Left renal pelvis (tissue), 4 donors: ENCODE measurements at places on chromosomes 4 and X.

GRCh38 chr4:907691-908425, 24.3 kb downstream of the GAK start:
- DNase-seq = no peak

DNA sequence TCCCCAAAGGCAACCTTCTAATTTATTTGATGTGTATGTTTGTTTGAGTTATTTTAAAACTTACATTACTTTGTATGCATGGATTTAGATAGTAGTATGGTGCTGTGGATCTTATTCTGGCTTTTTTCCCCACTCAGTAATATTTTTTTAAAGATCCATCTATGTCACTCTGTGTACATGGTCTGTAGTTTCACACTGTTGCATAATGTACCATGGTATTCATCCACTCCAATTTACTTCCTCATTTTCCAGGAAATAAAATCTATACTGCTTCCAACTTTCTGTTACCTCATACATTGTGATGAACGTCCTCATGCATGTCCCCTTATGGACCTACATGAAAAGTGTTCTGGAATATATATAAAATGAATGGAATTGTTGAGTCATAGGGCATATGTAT, 17.6 kb downstream of the ARMCX2 start:
- DNase-seq = no peak

- no peak for DNase-seq
Observed at GRCh38 chr4:183635741-183636140, 23.2 kb downstream of the RWDD4 start.

GRCh38 chr4:3480528-3481112, 17.5 kb downstream of the DOK7 start:
- DNase-seq = no peak

DNA sequence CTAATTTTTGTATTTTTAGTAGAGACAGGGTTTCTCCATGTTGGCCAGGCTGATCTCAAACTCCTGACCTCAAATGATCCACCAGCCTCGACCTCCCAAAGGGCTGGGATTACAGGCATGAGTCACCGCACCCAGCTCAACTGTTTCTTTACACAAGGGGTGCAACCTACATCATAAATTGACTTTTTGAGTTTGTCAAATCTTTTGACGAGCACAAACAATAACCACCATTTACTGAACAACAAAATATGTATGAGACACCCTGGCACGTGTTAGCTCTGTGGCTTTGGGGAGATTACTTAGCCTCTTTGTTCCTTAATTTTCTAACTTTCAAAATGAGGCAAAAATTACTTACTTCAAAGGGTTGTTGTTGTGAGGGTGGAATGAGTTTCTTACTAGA, 23.5 kb upstream of the SLC34A2 start:
- DNase-seq = no peak

- no peak for DNase-seq
Observed at GRCh38 chr4:101306764-101307615, 40.3 kb downstream of the PPP3CA start.

GRCh38 chrX:45660477-45660876, 459.8 kb upstream of the DIPK2B start:
- no peak for DNase-seq

DNA sequence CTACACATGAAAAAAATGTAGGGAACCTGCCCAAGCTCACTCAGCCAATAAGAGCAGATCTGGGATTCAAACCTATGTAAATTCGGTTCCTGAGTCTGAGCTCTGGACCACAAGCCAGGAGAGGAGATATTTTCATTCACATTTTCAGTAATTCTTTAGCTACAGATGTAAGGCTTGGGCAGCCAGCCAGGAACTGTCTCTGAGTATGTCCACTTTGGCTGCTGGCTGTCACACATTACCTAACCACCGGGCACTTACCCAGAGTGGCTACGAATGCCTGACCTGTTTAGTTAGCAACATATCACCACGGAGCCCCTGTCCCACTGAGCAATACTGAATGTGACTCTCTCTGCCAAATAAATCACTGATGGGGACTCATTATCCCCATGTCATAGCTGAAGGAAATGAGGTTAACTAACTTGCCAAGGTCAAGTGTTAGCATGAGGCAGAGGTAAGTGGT, 15.3 kb downstream of the USP46 start:
- DNase-seq = no peak

GRCh38 chr4:37440501-37440900, 196.0 kb downstream of the NWD2 start:
- no peak for DNase-seq

DNA sequence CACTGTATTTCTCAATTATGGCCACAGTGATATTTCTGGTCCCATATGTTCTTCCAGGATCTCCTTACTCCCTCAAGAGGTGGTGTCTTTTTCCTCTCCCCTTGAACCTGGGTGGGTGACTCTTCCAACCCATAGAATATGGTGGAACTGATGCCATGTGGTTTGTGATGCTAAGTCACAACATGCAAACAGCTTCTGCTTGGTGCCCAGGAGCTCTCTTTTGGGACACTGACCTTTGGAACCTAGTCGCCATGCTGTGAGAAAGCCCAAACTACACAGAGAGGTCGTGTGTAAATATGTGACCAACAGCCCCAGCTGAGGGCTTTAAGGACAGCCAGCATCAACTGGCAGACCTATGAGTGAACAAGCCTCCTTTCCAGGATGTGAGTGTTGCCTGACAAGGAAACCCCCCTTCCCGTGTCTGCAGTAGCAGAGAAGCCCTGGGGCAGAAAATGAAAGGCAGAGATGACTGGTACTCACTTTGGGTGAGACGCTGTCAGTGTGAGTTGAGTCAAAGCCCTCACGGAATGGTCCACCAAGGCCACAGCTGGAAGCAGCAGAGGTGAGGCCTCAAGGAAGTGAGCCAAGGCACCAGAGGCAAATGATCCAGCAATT, 223.4 kb downstream of the BCOR start:
- no peak for DNase-seq

DNA sequence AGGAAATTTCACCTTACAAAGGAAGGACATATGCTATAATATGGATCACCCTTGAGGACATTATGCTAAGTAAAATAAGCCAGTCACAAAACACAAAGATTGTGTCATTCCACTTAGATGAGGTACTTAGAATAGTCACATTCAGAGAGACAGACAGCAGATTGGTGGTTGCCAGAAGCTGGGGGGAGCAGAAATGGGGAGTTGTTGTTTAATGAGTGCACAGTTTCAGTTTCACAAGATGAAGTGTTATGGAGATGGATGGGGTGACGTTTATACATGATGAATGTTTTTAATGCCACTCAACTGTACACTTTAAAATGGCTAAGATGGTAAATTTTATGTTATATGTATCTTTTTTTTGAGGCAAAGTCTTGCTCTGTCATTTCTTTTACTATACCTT, 14.8 kb upstream of the SPON2 start:
- DNase-seq = no peak

DNA sequence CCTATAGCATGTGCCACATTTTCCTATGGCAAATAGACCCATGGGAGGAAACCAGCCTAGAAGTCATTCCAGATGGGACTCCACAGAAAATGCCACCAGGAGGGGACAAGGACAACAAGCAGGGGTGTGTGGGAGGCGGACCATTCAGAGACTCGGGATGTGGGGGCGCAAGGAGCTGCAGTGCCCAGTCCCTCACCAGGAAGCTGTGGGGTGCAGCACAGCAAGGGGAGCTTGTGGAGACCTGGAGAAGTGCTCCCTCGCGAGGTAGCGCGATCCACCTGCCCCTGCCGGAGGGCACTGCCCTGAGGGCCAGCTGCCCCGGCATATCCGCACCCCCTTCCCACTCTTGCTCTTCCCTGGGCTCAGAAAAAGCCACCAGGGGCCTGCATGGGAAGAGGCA, 45.5 kb upstream of the C4orf50 start:
- no peak for DNase-seq

DNA sequence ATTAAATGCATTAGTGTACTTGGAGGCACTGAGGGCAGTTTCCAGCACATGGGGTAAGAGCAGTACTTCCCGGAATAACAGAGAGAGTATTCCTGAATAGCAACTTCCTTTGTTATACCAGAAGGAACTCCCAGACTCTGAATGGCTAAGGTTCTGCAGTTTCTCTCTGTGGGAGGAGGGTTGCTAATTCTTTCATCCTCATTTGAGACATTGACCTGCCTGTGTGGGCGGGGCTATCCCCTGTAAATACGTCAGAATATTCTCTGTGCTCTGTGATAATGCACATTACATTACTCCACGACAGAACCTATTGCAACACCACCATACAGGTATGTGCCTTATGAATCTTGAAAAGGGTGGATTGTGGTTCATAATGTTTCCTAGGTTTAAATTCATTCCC, 52.7 kb downstream of the SPINK2 start:
- DNase-seq = no peak

DNA sequence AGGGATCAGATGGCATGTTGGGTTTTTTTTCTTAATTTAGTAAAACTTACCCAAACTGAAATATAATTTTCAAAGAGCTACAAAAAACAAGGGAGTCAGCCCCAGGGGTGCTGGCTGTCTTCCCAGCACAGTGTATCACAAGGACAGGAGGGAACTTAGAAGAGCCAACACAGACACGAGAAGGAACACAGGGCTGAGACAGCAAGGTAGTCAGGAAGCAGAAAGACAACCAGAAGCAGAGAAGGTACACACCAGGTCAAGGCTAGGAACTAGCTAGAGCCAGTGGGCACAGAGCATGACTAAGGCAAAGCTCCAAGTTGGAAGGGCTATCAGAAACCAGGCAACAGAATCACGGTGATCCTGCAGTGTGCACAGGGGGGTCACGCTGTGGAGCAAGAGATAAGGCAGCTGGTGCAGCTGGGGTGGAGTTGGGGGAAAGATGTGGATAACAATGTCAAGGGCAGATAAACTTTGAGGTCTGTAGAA, 168.7 kb downstream of the NR3C2 start:
- DNase-seq = no peak

GRCh38 chr4:48654015-48654664, 125.9 kb downstream of the FRYL start:
- no peak for DNase-seq

- DNase-seq = no peak
Observed at GRCh38 chr4:140308366-140309123, 64.9 kb upstream of the SCOC start.

DNA sequence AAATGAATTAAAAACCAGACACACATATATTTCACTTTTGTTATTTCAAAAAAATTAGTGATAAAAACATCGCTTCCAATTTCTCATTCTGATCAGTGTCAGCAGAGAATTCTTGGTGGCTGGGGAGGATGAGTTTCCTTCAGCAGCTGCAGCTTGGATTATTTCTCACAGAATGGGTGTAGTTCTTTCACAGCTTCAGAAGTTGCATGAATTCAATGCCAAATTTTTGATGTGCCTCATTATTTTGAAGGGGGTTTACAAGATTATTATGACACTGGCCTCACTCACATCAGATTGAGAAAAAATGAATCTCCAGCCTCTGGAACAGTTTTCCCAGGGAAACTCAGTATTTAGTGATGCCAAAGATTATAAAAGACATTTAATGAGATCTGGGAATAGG, 184.9 kb upstream of the WDFY3 start:
- no peak for DNase-seq

GRCh38 chr4:95585016-95585695, 36.4 kb upstream of the UNC5C start:
- DNase-seq = no peak

- DNase-seq = no peak
Observed at GRCh38 chr4:23746027-23746426, 143.8 kb downstream of the PPARGC1A start.
